Placental pericyte (primary cell): ENCODE measurements at places on chromosomes 3 and 15. TPM values are rescaled to one million over a fixed set of nuclear protein-coding genes. Genes with fewer than 3 reads are reported as not detected.

Gene ADAMTSL3
- 0.22 TPM in 1 of 2 replicates, not detected in the other for total RNA-seq

Gene EIF5A2
- total RNA-seq, result 11.2 and 11.6 TPM in 2 replicates

Gene SLC27A2
- total RNA-seq, result 0.66 TPM in 1 of 2 replicates, not detected in the other

Gene FGD5
- 0.14 and 0.22 TPM in 2 replicates for total RNA-seq

Gene INSYN1
- 0.43 and 0.66 TPM in 2 replicates for total RNA-seq

Gene IL20RB
- total RNA-seq, result 1.9 and 2.0 TPM in 2 replicates

Gene PIGZ
- 1.0 and 2.0 TPM in 2 replicates for total RNA-seq
